ENCODE measurements at places on chromosomes 2 and 18.

GRCh38 chr2:3929374-3929773 lies 226.0 kb downstream of the DCDC2C start:
- no peak for DNase-seq

DNA sequence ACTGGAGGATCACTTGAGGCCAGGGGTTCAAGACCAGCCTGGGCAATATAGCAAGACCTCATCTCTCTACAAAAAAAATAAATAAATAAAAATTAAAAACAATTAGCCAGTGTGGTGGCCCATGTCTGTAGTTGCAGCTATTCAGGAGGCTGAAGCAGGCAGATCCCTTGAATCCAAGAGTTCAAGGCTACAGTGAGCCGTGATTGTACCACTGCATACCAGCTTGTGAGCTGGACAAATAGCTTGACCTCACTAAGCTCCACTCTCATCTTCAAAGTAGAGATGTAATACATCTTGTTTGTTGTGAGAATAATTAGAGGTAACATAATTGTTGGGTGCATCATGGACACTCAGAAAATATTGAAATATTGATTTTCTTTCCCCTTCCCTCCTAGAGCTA lies 31.1 kb upstream of the MAPRE2 start:
- no peak for DNase-seq

DNA sequence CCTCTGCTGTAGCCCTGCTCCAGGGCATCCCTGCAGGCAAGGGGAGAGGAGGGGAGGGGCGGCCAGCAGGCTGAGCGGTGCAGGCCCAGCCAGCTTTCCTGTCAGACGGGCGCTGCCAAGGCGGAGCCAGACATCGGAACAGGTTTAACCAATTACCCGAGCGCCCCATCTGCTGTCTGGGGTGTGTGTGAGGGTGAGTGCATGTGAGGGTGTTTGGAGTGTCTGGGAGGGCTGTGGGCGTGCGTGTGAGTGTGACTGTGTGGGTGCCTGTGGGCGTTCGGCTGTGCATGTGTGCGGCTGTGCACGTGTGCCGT lies 20.0 kb downstream of the EMX1 start:
- DNase-seq = no peak

- DNase-seq = no peak
Measured at GRCh38 chr2:113072584-113072983, 4.8 kb downstream of the IL1F10 start.

GRCh38 chr2:216692636-216693413 lies 2.5 kb downstream of the IGFBP5 start:
- peak; percentile 94 for DNase-seq

GRCh38 chr2:203451011-203451410 lies 84.1 kb downstream of the RAPH1 start:
- DNase-seq = no peak

DNA sequence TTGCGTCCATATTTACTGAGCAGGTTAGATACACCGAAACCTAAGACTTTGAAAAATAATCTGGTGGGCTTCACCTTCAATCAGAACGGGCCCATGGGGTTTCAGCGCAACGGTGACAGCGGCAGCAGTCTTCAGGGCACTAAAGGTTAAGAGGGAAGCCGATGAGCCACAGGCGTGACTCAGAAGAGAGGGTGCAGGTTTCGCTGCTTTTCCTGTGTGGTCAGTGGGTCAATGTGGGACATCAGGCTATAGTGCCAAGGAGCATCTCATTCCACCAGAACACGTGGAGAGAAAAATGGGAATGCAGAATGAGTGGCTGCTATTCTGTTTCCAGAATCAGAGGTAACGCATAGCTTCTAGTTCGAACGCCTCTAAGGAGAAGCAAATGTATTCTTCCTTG lies 8.9 kb downstream of the PTGR3 start:
- no peak for DNase-seq

- DNase-seq = no peak
Measured at GRCh38 chr18:48290162-48290926, 118.8 kb downstream of the ZBTB7C start.

DNA sequence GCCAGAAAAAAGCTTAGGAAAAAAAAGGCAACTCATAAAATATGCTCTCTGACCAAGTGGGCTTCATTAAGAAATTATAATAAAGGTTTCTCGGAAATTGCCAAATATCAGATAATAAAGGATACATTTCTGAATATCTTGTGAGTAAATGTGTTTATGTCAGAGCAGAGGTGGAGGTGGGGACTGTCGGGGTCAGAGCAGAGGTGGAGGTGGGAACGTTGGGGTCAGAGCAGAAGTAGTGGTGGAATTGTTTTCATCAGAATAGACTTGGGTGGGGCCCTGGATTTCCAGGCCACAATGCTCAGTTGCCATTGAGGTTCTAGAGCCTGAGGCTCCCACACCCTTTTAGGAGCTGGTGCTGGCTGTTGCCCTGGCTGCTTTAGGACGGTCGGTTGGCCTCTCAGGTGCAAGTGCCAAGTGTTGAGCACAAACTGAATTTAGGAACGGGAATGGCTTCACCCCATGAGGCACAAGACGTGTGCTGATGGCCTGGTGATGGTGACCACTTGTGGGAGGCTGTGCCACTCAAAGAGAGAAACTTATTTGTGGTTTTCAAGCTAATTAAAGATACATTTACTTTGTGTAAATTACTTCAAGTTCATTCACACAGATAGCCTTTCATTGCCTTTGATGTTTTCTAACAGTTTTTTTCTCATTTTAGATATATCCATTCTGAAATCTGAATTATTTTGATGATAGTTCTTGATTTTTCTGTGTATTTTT lies 131.5 kb downstream of the ATP9B start:
- DNase-seq = peak; percentile 21

- no peak for DNase-seq
Measured at GRCh38 chr2:105882920-105883435, 138.3 kb downstream of the NCK2 start.

- DNase-seq = no peak
Measured at GRCh38 chr2:16653083-16653375, 12.6 kb downstream of the CYRIA start.

- no peak for DNase-seq
Measured at GRCh38 chr2:2187196-2187595, 143.9 kb downstream of the MYT1L start.

DNA sequence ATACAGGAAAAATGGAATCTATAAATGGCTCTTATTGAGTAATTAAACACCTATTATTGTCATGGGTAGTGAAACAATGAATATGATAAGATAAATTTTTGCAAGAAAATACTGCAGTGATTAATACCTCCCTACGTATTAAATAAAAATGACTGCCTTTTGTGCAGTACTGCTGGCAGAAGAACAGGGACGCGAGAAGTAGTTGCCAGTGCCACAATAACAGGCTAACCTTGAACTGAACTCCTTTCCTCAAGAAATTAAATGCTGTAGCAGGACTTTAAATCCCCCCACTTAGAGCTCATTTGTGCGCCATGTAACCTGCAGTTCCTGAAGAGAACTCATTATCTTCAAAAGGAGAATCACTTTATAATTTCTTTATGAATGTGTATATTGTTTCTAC lies 24.6 kb downstream of the FIGN start:
- no peak for DNase-seq

DNA sequence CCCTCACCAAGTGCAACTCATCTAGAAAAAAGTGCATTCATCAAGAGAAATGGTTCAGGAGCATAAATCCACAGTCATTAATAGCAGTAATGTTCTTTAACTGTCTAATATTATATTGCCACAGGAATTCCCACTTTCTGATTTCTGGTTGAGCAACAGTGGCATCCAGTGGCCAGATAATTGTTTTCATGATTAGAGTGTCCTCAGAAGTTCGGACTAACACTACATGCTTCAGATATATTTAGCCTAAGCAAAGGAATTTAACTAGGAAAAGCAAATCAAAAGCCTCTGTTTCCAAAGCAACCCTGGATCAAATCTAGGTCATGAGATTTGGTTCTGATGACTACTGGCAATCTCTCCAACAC lies 9.8 kb upstream of the ERBB4 start:
- no peak for DNase-seq

GRCh38 chr18:63817441-63818051 lies 42.3 kb downstream of the SERPINB7 start:
- DNase-seq = no peak

DNA sequence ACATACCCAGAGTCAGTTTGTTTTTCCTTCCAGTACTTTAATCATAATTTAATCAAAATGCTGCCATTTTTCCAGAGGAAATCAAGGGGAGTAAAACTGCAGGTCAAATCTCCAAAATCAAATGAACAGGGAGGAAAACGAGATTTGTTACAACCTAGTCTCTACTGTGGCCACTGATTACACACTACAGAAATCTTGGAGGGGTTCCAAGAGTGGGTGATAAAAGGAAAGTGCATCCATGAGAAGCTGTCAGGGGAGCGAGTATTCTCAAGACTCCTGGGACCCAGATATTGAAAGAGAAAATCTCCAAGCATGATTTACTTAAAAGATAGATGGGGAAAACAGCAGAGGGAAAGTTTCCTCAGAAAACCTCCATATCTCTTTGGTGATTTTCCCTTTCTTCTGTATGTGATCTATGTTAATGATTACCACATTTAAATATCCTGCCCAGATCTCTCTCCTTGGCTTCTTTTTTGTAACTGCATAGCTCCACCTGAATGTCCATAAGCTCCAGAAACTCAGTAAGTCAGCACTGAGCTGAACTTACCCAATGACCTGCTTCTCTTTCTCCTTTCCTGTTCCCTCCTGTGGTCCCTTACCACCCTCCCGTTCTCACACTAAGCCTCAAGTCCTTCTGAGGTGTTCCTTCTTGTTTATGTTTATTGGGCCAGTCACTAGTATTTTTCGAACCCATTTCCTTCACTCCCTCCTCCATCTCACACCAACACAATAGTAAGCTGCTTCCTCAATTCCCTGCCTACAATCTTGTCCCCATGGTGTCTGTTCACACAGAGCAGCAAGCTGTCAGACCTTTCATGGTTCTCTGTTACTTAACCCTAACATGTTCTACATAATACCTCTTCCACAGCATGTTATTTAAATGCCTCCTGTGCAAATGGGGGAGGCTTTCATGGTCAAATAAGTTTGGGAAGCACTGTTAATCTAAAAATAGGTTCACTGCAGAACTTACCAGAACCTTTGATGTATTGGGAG lies 73.9 kb upstream of the TWSG1 start:
- DNase-seq = no peak

- no peak for DNase-seq
Measured at GRCh38 chr2:160583813-160584537, 90.4 kb upstream of the RBMS1 start.

DNA sequence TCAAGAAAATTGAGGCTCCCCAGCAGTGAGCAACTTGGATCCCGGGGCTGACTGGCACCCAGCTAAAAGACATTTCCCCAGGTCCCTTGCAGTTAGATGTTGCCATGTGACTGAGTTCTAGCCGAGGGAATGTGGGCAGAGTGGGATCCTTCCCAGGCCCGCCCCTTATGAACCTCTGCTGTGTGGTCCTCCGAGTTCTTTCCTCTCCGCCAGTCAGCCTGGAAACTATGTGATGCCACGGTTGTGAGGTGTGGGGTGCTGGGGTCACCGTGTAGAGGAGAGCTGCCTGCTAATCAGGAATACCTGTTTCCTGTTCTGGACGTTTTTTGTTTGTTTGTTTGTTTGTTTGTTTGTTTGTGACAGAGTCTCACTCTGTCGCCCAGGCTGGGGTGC lies 45.5 kb downstream of the TMEM37 start:
- DNase-seq = no peak

DNA sequence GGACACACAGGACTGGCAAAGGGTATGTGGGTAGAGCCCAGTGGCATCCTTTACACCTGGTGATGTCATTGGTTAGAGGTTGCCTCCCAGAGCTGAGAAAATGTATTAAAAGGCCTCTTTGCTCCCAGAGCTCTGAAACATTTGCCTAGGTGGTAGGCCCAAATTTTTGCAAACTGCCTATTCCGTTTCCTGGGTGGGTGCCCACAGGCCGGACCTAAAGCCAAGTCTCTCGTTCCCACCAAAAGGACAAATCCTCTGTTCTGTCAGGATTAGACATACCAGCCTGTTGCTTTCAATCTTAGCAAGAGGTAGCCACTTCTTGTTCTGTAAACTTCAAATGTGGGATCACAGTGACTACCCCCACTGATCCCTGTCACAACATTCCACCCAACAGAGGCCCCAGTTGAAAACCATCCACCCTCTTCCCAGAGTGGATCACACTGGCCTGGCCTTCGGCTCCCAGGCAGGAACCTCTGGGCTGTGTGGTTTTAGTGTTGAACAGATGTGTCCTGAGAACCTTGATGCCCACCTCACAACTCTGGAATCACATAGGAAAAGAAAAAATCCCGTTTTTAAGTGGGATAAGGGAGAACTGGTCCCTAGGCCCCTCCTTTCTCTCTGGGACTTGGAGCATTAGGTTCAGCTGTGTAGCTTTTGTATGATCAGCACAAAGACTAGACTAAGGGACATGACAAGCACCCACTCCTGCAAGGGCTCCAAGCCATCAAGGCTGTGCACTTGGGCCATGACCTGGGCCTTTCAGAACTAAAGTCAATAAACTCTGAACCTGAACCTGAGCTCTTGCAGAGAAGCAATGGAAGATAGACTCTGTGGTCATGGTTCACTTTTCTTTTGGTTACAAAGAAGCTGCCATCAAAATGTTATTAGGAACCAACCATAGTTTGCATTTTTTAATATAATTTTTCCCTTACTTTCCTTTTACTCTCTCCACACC lies 211.3 kb downstream of the CYP26B1 start:
- no peak for DNase-seq

- DNase-seq = no peak
Measured at GRCh38 chr2:189579585-189580186, 900 bp downstream of the SLC40A1 start.

- peak; percentile 72 for DNase-seq
Measured at GRCh38 chr18:73908323-73908722, 239.3 kb downstream of the FBXO15 start.

DNA sequence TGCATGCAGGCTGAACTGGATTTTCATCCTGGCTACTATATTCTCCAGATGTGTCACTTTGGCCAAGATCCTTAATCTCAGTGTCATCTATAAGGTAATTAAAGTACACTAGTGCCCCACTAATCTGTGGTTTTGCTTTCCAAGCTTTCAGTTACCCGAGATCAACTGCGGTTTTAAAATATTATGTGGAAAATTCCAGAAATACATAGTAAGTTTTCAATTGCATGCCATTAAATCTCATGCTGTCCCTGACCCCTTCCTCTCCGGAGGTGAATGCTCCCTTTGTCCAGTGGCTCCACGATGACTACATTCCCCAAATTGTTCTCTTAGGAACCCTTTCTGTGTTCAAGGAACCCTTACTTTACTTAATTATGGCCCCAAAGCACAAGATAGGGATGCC lies 5.3 kb upstream of the TYMS start:
- no peak for DNase-seq

GRCh38 chr2:202660796-202661195 lies 26.0 kb downstream of the FAM117B start:
- DNase-seq = no peak

DNA sequence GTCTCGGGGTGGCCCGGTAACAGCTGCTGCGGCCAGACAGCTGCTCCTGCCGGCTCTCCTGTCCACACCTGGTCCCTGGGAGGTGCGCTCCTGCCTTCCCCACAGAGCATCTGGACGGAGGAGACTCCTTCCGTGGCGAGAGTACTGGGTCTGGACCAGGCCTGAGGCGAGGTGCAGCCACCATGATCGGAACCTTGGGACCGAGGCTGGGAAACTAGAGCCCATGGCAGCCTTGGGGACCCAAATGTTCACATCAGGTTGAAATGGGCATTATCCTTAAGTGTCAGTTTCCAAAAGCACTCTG lies 628 bp downstream of the GIGYF2 start:
- no peak for DNase-seq
